ENCODE measurements at places on chromosomes 4 and X.

GRCh38 chr4:157270108-157270507 is 49.6 kb downstream of the GRIA2 start:
- DNase-seq: no peak

- no peak for DNase-seq
Measured at GRCh38 chrX:10130354-10130753, 26.4 kb upstream of the CLCN4 start.

GRCh38 chr4:179447308-179447707 is 2005.1 kb upstream of the AGA start:
- no peak for DNase-seq

GRCh38 chr4:5836943-5837342 is 55.9 kb downstream of the CRMP1 start:
- no peak for DNase-seq

DNA sequence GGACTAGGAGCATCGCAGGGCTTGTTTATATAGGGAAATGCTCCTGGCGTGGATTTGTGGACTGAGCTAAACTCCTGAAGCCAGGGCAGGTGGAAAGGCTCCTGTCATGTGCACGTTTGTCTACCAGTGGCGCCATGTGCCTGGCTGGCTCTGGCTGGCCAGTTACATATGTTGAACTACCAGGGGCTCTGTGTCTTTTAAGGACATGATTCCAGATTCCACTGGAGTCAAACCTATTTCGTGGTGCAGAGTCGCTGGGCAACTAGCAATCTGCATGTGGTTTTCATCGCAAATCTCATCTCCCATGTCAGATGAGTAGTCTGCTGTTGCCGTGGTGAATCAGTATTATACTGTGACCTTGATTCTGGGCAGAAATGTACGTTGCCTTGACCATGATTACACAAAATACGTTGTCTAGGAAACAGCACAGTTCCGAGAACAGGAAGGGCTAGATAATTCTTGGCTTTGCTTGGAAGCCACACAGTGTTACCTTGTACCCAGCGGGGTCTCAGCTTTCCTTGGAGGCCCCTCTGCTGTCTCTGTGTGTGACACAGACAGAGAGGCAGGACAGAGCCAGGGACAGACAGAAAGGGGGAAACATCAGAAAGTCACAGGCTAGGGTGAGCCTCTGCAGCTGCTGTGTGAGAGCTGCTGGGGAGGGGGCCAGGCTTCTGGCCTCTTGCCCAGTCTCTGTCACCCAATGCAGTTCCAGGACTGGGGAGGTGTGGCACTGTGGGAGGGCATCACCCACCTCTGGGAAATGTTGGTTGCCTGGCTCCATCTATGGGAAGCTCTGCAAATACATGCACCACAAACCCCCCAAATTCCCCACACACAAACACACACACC is 19.2 kb downstream of the PNMA6E start:
- peak; percentile 27 for DNase-seq

- DNase-seq: no peak
Measured at GRCh38 chr4:145736241-145736831, 56.4 kb downstream of the C4orf51 start.

DNA sequence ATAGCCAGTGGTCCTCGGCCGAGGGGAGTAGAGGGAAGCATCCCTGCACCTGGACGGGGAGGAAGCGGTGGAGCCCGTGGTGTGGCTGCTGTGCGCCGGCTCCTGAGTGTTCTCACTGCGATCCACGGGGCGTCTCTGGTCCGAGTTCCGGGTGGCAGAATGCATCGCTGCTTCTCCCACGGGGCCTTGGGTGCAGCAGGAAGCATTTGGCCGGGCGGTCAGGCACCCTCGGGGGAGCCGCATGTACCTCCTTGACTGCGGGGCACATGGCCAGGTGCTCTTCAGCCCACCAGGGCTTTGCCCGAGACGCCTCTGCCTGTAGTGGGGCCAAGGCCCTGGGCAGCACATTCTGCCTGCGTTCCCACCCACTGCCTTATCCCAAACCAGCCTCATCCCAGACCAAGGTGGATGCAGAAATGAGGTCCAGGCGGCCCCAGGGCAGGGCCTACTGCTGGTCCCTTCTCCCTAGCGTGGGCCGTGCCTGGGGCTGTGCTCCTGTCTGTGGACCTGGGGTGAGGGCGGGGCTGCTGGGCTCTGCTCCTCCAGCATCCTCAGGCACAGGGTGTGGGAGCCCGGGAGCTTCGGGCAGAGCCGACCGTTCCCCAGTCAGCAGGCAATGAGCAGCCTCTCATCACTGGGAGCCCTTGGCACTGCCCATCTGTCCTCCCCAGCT is 27.5 kb downstream of the NKX1-1 start:
- no peak for DNase-seq

GRCh38 chrX:68332201-68332731 is 101.0 kb downstream of the OPHN1 start:
- no peak for DNase-seq

DNA sequence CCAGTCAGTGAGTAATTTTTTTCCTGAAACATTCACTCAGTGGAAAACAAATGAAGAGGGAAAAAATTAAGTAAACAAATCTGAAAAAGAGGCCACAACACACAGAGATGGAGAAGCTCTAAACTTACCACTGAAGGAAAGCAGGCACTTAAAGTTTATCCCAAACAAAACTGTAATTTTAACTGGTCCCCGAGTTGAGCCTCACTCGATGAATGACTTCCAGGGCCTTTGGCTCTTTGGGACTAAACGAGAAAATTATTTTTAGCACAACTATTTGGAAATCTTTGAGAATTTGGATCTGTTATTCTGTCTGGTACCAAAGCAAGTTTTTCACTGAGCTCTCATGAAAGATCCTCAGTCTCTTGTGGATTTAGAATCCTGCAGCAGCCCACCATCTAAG is at the start of gene C1QTNF7:
TSS of gene C1QTNF7 (plus strand) at position 333 of the 400 bp plus-strand sequence. CDS start 7,711 bp downstream, outside the sequence.
- no peak for DNase-seq

GRCh38 chrX:40734971-40735324 is 394 bp downstream of the MED14 start:
- DNase-seq: peak; percentile 48

- DNase-seq: no peak
Measured at GRCh38 chr4:45119376-45119775, 393.0 kb upstream of the GNPDA2 start.

DNA sequence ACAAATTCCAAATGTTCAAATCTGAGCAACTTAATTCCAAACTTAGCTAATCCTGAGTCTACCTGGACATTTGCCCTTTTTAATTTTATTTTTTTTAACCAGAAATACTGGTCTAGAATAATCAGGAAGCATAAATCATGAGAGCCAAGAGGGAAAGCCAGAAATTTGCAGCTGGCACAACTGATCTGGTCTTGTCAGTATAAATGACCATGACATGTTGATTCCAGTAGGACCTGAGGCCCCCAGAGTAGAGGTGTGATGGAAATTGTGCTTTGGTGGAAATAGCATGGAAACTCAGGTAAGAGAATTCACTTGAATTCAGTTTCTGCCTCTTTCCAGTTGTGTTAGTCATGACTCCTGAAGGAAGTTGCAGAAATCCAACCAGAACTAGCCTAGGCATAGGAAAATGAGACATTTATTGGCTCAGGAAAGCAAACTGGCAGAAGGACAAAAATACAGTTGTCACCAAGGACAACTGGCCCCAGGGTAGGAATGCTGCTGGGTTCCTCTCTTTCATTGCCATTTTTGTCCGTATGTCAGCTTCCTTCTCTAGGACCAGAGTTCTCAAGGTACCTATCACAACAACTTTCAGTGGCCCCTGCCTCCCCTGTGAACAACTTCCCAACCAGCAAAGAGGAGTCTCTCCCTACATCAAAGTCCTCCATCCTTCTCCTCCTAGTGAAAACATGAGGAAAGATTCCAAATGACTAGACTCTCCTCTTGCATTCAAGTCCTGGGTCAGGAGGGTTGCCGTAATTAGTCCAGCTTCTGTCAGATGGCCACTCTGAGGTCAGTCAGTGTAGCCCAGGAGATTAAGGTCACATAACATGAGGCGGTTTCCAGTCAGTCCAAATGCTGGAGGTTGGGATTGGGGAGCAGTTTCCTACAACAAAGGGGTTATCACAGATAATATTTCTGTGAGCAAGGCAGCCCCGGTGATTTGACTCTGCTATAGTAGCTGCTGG is 29.3 kb upstream of the MYOZ2 start:
- no peak for DNase-seq

DNA sequence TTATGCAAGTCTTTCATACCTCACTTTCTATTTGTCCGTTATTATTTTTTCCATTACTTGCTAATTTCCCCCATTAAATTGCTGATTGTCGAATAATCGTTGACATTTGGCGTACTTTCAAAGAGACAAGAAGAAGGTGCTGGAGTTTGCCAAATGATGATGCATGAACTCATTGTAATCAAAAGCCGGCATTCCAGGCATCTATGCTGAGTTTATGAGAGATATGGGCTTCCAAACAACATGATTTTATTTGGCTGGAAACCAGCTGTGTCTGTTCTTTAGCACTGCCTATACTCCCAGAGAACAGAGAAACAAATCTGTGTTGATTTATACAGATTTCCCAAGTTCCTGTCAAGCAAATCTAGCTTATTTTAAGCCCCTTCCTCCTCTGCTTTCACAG is 80.8 kb upstream of the RPS6KA3 start:
- no peak for DNase-seq

GRCh38 chr4:1208266-1208961 is 36.0 kb upstream of the SPON2 start:
- DNase-seq: peak; percentile 10

- no peak for DNase-seq
Measured at GRCh38 chrX:46624090-46624786, 50.7 kb downstream of the CHST7 start.

GRCh38 chr4:106868381-106869035 is 167.6 kb downstream of the DKK2 start:
- no peak for DNase-seq

- DNase-seq: no peak
Measured at GRCh38 chr4:37338972-37339371, 94.4 kb downstream of the NWD2 start.

DNA sequence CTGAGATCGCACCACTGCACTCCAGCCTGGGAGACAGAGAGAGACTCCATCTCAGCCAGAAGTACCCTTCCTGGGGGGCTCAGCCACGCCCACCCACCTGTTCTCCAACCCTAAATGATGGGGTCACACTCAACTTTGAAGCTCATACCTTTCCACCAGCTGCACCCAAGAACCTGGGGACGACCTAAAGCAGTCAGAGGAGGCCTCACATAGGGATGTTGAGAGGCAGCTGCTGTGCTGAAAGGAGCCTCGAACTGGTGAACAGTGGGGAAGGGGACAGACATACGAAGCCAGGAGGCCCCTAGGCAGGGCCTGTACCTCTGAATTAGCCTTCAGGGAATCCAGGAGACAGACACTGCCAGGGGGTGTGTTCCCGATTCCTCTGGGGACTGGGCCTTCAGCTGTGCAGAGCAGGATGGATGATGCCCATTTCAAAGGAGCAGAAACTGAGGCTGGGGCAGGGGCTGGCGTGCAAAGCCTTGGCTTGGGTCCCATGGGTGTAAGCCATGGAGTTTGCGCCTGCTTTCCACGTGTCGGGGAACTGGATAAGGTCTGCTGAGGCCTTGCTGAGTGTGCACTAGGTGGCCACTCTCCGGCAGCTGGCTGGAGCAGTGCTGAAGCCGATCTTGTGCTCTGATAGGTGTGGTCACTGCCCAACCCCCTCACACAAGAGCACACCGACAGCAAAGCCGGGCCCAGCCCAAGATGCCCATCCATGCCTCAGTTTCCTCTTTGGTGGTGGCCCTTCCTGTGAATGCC is 130.8 kb downstream of the CPZ start:
- DNase-seq: no peak

GRCh38 chr4:148126825-148127224 is 315.4 kb downstream of the NR3C2 start:
- no peak for DNase-seq

- DNase-seq: peak; percentile 51
Measured at GRCh38 chr4:10671366-10671765, 13.2 kb downstream of the CLNK start.

DNA sequence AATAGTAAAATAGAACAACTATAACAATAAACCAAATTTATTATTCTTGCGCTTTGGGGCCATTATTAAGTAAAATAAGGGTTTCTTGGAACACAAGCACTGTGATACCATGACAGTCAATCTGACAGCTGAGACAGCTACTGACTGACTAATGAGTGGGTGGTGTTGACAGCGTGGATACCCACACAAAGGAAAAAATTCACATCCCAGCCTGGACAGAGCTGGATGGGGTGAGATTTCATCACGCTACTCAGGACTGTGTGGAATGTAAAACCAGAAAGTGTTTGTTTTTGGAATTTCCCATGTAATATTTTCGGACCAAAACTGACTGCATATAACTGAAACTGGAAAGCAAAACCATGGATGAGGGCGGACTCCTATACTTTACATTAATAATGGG is 48.8 kb downstream of the IGFBP7 start:
- no peak for DNase-seq
